ENCODE measurements at places on chromosomes 16 and 17.

DNA sequence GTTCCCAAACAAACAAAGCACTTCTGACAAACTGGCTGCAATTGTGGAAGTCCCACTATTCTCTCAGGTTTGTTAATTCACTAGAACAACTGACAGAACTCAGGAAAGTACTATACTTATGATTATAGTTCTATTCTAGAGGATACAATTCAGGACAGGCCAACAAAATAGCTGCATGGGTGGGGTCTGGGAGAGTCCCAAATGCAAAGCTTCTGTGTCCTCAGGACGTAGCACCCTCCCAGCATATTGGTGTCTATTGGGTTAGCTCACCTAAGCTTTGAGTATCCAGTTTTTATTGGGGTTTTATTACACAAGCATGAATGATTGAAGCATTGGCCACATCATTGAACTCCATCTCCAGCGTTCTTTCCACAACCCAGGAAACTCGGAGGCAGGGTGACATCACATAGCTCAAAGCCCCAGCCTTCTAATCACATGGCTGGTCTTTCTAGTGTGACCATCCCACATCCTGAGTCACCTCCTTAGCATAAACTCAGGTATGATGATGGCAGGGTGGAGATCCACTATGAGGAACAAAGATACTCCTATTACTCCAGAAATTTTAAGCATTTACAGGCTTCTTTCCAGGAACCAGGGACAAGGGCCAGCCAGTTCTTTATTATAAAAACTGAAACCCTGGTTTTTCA is 43.9 kb upstream of the CCNF start:
- peak; percentile 40 for DNase-seq

DNA sequence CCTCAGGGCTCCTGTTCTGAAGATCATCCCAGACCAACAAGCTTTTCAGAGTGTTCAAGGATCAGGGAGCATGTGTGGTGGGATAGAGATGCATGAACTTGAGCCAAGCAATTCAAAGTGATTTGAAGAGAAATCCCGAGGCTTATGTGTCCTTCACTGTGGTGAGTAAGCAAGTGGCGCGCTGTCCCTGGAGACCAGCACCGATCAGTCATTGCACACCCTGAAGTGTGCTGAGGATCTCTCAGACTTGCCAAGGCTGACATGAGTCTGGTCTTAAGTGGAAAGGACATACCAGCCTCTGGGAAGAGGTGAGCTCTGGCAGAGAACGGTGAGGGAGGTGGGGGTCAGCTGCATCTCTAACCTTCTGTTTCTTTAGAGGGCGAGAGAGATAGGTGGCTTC is 43.8 kb upstream of the CDH13 start:
- DNase-seq: no peak

DNA sequence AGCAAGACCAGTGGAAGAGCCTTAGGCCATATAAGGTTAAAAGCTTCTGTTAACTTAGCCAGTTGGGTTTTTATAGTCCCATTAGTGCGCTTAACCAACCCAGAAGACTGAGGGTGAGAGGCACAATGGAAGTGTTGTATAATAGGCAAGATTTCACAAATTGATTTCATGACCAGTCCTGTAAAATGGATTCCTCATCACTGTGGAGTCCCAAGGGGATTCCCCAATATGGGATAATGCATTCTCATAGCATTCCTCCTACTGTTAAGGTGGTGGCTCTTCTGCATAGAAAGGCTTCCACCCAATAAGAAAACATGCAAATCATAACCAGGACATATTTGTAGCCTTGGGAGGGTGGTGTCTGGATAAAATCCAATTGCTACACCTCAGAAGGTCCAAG is 22.1 kb upstream of the B4GALNT2 start:
- no peak for DNase-seq

DNA sequence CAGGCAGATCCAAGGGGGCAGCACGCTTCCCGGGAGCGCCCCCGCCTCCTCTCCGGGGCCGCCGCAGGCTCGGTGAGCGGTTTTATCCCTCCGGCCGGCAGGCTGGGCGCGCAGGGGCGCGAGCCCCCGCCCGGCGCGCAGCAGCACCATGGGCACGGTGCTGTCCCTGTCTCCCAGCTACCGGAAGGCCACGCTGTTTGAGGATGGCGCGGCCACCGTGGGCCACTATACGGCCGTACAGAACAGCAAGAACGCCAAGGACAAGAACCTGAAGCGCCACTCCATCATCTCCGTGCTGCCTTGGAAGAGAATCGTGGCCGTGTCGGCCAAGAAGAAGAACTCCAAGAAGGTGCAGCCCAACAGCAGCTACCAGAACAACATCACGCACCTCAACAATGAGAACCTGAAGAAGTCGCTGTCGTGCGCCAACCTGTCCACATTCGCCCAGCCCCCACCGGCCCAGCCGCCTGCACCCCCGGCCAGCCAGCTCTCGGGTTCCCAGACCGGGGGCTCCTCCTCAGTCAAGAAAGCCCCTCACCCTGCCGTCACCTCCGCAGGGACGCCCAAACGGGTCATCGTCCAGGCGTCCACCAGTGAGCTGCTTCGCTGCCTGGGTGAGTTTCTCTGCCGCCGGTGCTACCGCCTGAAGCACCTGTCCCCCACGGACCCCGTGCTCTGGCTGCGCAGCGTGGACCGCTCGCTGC is 832 bp downstream of the CDK5R1 start:
- no peak for DNase-seq

DNA sequence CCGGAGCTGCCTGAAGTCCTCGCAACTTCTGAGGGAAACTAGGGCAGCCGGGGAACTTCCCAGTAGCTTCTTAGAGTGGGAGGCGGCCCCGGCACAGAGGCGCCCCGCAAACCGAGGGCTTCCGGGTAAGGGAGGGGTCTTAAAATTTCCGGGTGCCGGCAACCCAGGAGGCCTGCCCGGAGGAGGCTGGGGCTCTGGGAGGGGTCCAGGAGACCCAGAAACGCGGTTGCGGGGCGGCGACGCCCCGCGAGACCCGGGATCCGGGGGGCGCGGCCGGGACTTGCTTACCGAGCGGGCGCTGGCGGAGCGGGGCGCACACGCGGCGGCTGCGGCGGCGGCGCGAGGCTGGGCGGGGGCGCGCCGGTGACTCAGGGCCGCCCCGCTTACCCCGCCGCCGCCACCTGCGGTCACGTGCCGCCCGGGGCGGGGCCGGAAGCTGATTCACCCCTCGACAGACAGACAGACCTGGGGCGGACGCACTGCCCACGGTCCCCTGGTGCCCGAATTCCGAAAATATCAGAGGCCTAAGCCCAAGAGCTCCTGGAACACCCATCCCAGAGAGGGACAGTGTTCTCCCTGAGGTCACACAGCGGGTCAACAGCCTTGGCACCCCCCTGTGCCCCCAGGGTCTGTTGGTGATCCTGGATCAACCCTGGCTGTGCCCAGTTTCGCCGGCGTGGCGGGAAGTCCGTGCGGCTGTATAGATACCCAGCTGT is at the start of gene FAM83G:
Gene FAM83G (minus strand): TSS at position 344 of the 716 bp plus-strand sequence. CDS start 723 bp downstream, outside the sequence.
- DNase-seq: peak; percentile 52

DNA sequence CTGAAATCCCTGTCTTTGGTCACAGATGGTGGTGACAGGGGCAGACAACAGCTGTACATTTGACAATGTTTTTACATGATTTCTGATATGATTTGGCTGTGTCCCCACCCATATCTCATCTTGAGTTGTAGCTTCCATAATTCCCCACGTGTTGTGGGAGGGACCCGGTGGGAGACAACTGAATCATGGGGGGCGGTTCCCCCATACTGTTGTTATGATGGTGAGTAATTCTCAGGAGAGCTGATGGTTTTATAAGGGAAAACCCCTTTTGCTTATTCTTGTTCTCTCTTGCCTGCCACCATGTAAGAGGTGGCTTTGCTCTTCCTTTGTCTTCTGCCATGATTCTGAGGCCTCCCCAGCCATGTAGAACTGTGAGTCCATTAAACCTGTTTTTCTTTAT is 353.9 kb downstream of the CPPED1 start:
- no peak for DNase-seq

- DNase-seq: peak; percentile 72
Observed at GRCh38 chr17:6421700-6422604, 13.0 kb downstream of the AIPL1 start.

DNA sequence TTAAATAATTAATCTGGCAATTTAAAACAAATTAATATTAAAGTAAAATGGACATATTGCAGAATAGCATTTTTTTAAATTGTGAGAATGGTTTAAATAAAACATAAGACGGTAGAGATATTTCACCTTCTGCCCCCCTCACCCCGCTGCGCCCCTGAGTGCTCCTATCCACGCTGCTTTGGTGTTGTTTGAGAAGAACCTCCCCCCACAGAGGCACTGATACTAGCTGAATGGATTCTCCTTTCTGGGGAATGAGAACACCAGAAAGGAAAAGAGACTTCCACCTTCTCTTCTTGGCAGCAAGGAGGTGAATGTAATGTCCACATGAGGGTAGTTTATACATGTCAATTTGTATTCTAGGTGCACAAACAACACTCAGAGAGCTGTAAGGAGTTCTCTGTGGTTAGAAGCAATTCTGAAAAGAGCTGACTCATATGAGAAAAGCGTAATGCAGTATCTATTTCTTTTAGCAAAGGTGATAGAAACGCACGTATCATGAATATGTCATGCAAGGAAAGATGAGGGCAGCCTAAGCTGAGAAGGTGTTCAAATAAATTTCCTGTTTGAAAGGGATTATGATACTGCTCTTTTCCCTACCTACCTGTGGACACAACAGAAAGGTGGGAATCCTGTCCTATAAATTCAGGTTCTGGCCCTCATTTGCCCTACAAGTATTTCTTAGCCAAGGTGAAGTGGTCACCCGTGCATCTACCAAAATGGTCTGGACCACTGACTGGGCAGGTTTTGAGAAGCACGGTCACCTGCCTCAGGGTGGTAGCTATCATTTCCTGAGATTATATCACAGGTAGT is 126.9 kb downstream of the PARN start:
- peak; percentile 41 for DNase-seq

DNA sequence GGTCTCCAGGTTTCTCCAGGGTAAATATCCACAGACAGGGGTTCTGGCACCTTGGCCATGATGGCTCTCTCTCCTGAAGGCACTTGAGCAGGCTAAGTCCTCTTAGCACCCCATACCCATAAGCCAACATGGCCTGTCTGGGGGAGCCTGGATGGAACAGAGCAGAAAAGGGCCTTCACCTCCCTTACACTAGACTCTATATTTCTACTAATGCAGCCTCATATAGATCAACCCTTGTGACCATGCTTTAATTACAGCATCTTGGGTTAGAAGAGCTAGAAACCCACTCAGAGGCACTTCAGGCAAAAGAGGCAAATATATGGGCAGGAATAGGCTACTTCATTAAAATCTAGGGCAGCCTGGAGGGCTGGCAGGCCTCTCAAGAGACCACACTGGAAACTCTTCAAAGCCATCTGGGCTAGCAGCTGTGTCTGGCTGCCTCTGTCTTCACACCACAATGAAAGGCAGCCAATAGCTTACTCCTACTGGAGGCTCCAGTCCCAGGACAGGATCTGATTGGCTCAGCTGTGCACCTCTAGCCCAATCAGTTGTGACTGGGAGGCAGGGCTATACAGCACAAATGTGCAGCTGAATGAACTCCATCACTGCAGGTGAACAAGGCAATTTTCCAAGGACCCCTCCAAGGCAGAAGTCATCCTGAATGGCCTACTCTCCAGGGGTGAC is 4.7 kb upstream of the CDT1 start:
- DNase-seq: no peak
